IMR-90 (cell line): ENCODE measurements at places on chromosomes 12 and 14. TPM values are rescaled to one million over a fixed set of nuclear protein-coding genes. Genes with fewer than 3 reads are reported as not detected.

- H3K27me3 ChIP-seq = no peaks in the 10 kb centered on the region
- H3K27ac ChIP-seq = no peak overlapping the region
- H3K36me3 ChIP-seq = 0 out of 2 replicates have a peak, but pooled peaks cover 4% of the 10 kb centered on the region
Observed at GRCh38 chr12:12624498-12624992, 12.9 kb downstream of the CREBL2 start.

GRCh38 chr12:41956353-41956752 lies 188.3 kb downstream of the GXYLT1 start:
- no peaks in the 10 kb centered on the region for H3K27me3 ChIP-seq
- H3K4me1 ChIP-seq = no peaks in the 10 kb centered on the region
- no peak overlapping the region for H3K4me3 ChIP-seq
- no peaks in the 10 kb centered on the region for H3K36me3 ChIP-seq
- no peak overlapping the region for H3K27ac ChIP-seq
- DNase-seq = no peak

- H3K27me3 ChIP-seq = no peaks in the 10 kb centered on the region
- H3K4me1 ChIP-seq = no peaks in the 10 kb centered on the region
- no peaks in the 10 kb centered on the region for H3K36me3 ChIP-seq
- no peak for DNase-seq
Observed at GRCh38 chr12:41684997-41685396, 459.7 kb downstream of the GXYLT1 start.

- no peaks in the 10 kb centered on the region for H3K36me3 ChIP-seq
- H3K4me3 ChIP-seq = no peak overlapping the region
- H3K4me1 ChIP-seq = peaks cover 2% of the 10 kb centered on the region; the same call in 1 of the 2 replicates
- no peak for DNase-seq
- no peak overlapping the region for H3K27ac ChIP-seq
Observed at GRCh38 chr14:95228240-95228639, 70.9 kb upstream of the DICER1 start.

DNA sequence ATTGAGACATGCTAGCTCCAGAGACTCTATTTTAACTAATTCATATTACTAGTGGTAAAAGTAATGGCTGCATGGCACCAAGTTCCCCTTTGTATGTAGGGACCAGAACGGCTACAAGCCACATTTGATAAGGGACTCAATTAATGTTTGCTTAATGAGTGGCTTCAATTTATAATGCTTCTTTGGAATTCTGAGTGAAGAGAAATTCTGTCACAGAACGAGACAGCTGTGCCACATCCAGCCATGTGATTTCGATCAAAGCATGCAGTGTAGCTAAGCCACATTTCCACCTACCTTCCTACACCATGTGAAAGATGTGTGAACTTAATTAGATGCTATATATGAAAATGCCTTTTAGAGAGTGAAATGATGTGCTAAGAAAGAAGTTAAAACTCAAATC lies 217.4 kb downstream of the ACSS3 start:
- H3K4me1 ChIP-seq = no peaks in the 10 kb centered on the region
- no peaks in the 10 kb centered on the region for H3K27me3 ChIP-seq
- H3K36me3 ChIP-seq = no peaks in the 10 kb centered on the region
- no peak overlapping the region for H3K4me3 ChIP-seq
- no peak overlapping the region for H3K27ac ChIP-seq

- H3K36me3 ChIP-seq = no peaks in the 10 kb centered on the region
- H3K27ac ChIP-seq = peak overlapping the region; percentile 77
- no peak overlapping the region for H3K4me3 ChIP-seq
Observed at GRCh38 chr12:109888179-109889020, 8.1 kb upstream of the GLTP start.

- no peak overlapping the region for H3K27ac ChIP-seq
- H3K4me3 ChIP-seq = no peak overlapping the region
- H3K36me3 ChIP-seq = no peaks in the 10 kb centered on the region
- H3K27me3 ChIP-seq = no peaks in the 10 kb centered on the region
Observed at GRCh38 chr12:32964981-32965585, 68.5 kb upstream of the PKP2 start.

- no peak overlapping the region for H3K4me3 ChIP-seq
- H3K27me3 ChIP-seq = peaks cover 10% of the 10 kb centered on the region
- no peak for DNase-seq
- H3K27ac ChIP-seq = no peak overlapping the region
- H3K4me1 ChIP-seq = no peaks in the 10 kb centered on the region
- H3K36me3 ChIP-seq = no peaks in the 10 kb centered on the region
Observed at GRCh38 chr14:77407158-77407557, 16.2 kb downstream of the NOXRED1 start.

- peak; percentile 41 for DNase-seq
- H3K4me3 ChIP-seq = no peak overlapping the region
- no peak overlapping the region for H3K27ac ChIP-seq
Observed at GRCh38 chr12:86261142-86261541, 5.0 kb upstream of the MGAT4C start.

OR4L1 gene
- not detected in 2 replicates for total RNA-seq

- DNase-seq = peak; percentile 76
- no peak overlapping the region for H3K27ac ChIP-seq
- no peaks in the 10 kb centered on the region for H3K36me3 ChIP-seq
- no peak overlapping the region for H3K4me3 ChIP-seq
- peaks cover 3% of the 10 kb centered on the region for H3K4me1 ChIP-seq
- H3K27me3 ChIP-seq = no peaks in the 10 kb centered on the region
Observed at GRCh38 chr12:43338848-43339526, 213.0 kb downstream of the ADAMTS20 start.

DNA sequence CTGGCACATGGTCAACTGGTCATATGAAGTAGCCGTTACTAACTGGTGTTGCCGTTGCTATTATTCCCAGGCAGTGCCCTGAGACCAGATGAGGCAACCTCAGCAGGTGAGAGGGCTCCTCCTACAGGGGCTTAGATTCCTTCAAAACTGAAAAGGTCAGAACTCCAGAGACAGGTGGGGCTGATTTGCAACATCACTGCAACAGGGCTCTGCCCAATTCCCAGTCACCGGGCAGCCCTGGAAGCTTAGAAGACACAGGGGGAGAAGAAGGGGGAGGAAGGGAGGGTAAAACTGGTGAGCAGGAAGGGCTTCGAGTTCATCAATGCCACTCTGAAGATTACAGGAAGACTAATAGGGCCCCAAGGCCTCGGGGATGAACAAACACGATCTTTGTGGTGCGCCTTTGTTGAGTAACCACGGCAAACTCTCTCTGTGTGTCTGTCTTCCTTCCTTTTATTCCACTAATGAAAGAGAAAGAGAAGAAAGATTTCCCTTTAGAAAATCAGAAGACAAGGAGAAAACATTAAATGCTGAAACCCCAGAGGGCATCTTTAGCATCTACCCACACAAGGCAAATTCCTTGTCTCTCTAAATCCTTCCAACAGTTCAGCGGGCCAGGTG lies 749.1 kb upstream of the TBX3 start:
- H3K4me1 ChIP-seq = no peaks in the 10 kb centered on the region
- no peak for DNase-seq
- H3K27ac ChIP-seq = no peak overlapping the region
- H3K27me3 ChIP-seq = no peaks in the 10 kb centered on the region
- no peak overlapping the region for H3K4me3 ChIP-seq

GRCh38 chr14:26729851-26730250 lies 132.0 kb upstream of the NOVA1 start:
- no peaks in the 10 kb centered on the region for H3K27me3 ChIP-seq
- no peaks in the 10 kb centered on the region for H3K36me3 ChIP-seq
- no peak for DNase-seq

MED6 gene
- total RNA-seq = 31.5 and 38.6 TPM in 2 replicates

DNA sequence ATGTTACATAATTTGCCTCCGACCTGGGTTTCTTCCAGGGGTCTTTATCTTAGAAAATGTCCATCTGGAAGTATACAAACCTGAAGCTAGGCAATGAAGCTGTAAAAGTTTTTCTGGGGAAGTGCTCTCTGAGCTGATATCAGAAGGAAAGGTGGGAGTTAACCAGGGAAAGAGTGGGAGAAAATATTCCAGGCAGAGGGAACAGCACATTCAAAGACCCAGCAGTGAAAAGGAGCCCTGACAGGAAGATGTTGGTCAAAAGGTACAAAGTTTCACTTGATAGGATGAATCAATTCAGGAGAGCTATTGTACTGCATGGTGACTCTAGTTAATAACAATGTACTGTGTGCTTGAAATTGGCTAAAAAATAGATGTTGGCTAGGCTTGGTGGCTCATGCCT lies 17.8 kb upstream of the CIT start:
- H3K4me3 ChIP-seq = no peak overlapping the region
- H3K36me3 ChIP-seq = no peaks in the 10 kb centered on the region
- no peaks in the 10 kb centered on the region for H3K27me3 ChIP-seq
- DNase-seq = no peak
- H3K27ac ChIP-seq = no peak overlapping the region

GRCh38 chr14:36646664-36647416 lies 14.8 kb upstream of the PAX9 start:
- H3K4me3 ChIP-seq = no peak overlapping the region
- H3K36me3 ChIP-seq = no peaks in the 10 kb centered on the region
- H3K27me3 ChIP-seq = peaks cover 51% of the 10 kb centered on the region
- H3K4me1 ChIP-seq = 0 out of 2 replicates have a peak, but pooled peaks cover 4% of the 10 kb centered on the region
- no peak overlapping the region for H3K27ac ChIP-seq

TROAP gene
- 15.6 and 21.5 TPM in 2 replicates for total RNA-seq

- no peak for DNase-seq
- H3K27ac ChIP-seq = no peak overlapping the region
- no peaks in the 10 kb centered on the region for H3K4me1 ChIP-seq
- peaks cover 40% of the 10 kb centered on the region for H3K27me3 ChIP-seq
- H3K36me3 ChIP-seq = no peaks in the 10 kb centered on the region
- no peak overlapping the region for H3K4me3 ChIP-seq
Observed at GRCh38 chr12:52645982-52646381, 6.0 kb downstream of the KRT2 start.

DNA sequence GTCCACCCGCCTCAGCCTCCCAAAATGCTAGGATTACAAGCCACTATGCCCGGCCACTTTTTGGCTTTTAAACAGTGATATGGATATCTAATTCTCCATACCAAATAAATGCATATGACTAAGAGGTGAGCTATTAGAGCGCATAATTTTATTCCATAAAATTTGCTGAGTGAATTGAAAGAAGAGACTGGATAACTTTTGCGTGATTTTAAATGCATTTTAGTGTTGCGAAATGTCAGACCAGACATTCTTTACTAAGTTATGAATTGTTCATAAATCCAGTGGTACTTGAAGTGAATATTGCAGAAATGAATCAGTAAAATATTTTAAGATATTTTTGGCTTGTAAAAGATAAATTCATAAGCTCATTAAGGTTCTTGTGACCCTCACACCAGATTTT lies 50.9 kb upstream of the DIP2B start:
- no peaks in the 10 kb centered on the region for H3K27me3 ChIP-seq
- H3K4me1 ChIP-seq = no peaks in the 10 kb centered on the region
- no peak overlapping the region for H3K27ac ChIP-seq
- H3K4me3 ChIP-seq = no peak overlapping the region
- DNase-seq = peak; percentile 37

MYH6 gene
- not detected in 2 replicates for total RNA-seq

BIN2 gene
- total RNA-seq = not detected in 2 replicates

LRP1-AS gene
- not detected in 2 replicates for total RNA-seq

C12orf54 gene
- not detected in 2 replicates for total RNA-seq

- no peak overlapping the region for H3K27ac ChIP-seq
- H3K4me3 ChIP-seq = no peak overlapping the region
- H3K36me3 ChIP-seq = no peaks in the 10 kb centered on the region
- DNase-seq = no peak
- no peaks in the 10 kb centered on the region for H3K27me3 ChIP-seq
Observed at GRCh38 chr14:85895603-85896002, 365.7 kb downstream of the FLRT2 start.

GRCh38 chr14:99838639-99839134 lies 45.5 kb downstream of the EML1 start:
- H3K36me3 ChIP-seq = no peaks in the 10 kb centered on the region
- no peak overlapping the region for H3K4me3 ChIP-seq
- DNase-seq = peak; percentile 59

NRIP2 gene
- total RNA-seq = 0.18 and 0.28 TPM in 2 replicates

GRCh38 chr12:10268037-10268436 lies 39.6 kb upstream of the KLRD1 start:
- no peak overlapping the region for H3K4me3 ChIP-seq
- H3K27me3 ChIP-seq = no peaks in the 10 kb centered on the region

DNA sequence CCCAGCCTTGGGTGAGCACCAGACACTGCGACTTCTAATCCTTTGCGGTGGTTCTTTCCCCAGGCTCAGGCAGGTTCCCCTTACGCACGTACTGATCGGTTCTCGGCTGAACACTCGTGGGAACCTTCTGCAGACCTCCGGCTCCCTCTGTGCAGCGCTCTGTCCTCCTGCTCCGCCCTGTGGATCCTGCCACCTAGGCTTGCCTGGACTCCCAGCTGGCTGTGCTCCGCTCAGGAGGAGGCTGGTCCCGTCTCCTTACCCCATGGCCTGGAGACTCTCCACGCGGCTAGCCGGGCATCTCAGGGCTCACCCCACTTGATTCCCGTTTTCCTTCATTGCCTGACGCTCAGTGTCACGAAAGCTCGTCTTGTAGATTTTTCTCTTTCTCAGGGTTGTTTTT lies 34.7 kb downstream of the TNFAIP2 start:
- no peak for DNase-seq
- H3K4me1 ChIP-seq = peaks cover 2% of the 10 kb centered on the region; the same call in 1 of the 2 replicates
- H3K4me3 ChIP-seq = no peak overlapping the region
- H3K27me3 ChIP-seq = peaks cover 49% of the 10 kb centered on the region
- H3K36me3 ChIP-seq = no peaks in the 10 kb centered on the region

DNA sequence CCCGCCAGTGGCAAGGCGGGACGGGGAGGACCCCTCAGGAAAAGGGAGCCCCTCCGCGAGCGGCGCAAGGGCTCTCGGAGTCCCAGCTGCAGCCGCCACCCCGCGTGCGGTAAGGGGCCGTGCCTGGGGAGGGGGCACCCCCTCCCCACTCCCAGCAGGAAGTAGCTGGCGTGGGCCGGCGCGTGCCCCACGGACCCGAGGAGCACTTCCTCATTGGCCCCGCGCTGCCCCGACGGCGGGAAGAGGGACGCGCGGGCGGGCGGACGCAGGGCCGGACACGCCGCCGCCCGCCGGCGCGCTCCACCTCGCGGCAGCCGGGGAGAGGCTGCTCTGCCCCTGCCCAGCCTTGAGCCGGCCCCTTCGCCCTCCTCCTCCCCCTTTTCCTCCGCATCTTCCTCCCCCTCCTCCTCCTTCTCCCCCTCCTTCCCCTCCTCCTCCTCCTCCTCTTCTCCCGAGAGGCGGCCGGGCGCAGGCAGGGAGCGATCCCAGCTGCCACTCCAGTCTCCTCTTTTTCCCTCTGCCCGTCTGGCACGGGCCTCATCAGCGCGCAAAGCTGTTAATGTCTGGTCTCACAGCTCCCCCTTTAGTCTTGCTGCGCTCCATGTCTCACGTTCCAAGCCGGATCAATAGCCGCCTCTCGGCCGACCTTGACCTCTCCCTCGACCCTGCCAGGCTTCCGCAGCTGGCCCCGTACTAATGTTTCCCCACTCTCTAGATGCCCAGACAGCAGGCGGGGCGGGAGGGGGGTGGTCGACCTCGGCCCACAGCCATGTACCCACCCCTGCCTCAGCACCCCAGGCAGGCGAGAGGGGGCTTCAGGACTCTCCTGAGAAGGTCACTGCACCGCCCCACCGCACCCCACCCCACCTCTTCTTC lies 2.6 kb upstream of the BCL11B start:
- H3K36me3 ChIP-seq = no peaks in the 10 kb centered on the region
- peak; percentile 37 for DNase-seq
- H3K27ac ChIP-seq = no peak overlapping the region
- H3K4me1 ChIP-seq = peaks cover 1% of the 10 kb centered on the region; the same call in 1 of the 2 replicates
- H3K27me3 ChIP-seq = peaks cover 53% of the 10 kb centered on the region

GRCh38 chr12:1355396-1355795 lies 239.0 kb downstream of the FBXL14 start:
- H3K4me1 ChIP-seq = peaks cover 18% of the 10 kb centered on the region
- DNase-seq = peak; percentile 15
- no peaks in the 10 kb centered on the region for H3K36me3 ChIP-seq
- H3K27me3 ChIP-seq = no peaks in the 10 kb centered on the region
- H3K4me3 ChIP-seq = no peak overlapping the region

- H3K27me3 ChIP-seq = no peaks in the 10 kb centered on the region
- H3K4me3 ChIP-seq = no peak overlapping the region
- H3K27ac ChIP-seq = no peak overlapping the region
- no peaks in the 10 kb centered on the region for H3K36me3 ChIP-seq
Observed at GRCh38 chr12:89187507-89187906, 164.8 kb downstream of the DUSP6 start.
